ENCODE measurements at places on chromosomes 2 and 18. TPM values are rescaled to one million over a fixed set of nuclear protein-coding genes. Genes with fewer than 3 reads are reported as not detected.

- no peaks in the 10 kb centered on the region for H3K27me3 ChIP-seq
- no peak overlapping the region for H3K27ac ChIP-seq
- no peaks in the 10 kb centered on the region for H3K36me3 ChIP-seq
- no peak for DNase-seq
Measured at GRCh38 chr2:31567679-31568078, 13.1 kb downstream of the SRD5A2 start.

Gene WDSUB1
- polyA plus RNA-seq = 13.7 TPM

Gene ICOS
- 0.42 TPM for polyA plus RNA-seq

GRCh38 chr2:105287692-105288091, 41.8 kb downstream of the TGFBRAP1 start:
- no peak overlapping the region for H3K4me3 ChIP-seq
- no peaks in the 10 kb centered on the region for H3K4me1 ChIP-seq
- DNase-seq = peak; percentile 7
- no peak overlapping the region for H3K27ac ChIP-seq

GRCh38 chr2:172928756-172929155, 146.9 kb upstream of the MAP3K20 start:
- H3K36me3 ChIP-seq = no peaks in the 10 kb centered on the region
- H3K4me1 ChIP-seq = peaks cover 5% of the 10 kb centered on the region
- H3K27me3 ChIP-seq = no peaks in the 10 kb centered on the region
- no peak overlapping the region for H3K4me3 ChIP-seq
- H3K27ac ChIP-seq = no peak overlapping the region

GRCh38 chr2:78564666-78565065, 460.8 kb upstream of the REG3G start:
- no peak overlapping the region for H3K4me3 ChIP-seq
- H3K27ac ChIP-seq = no peak overlapping the region
- no peaks in the 10 kb centered on the region for H3K36me3 ChIP-seq

DNA sequence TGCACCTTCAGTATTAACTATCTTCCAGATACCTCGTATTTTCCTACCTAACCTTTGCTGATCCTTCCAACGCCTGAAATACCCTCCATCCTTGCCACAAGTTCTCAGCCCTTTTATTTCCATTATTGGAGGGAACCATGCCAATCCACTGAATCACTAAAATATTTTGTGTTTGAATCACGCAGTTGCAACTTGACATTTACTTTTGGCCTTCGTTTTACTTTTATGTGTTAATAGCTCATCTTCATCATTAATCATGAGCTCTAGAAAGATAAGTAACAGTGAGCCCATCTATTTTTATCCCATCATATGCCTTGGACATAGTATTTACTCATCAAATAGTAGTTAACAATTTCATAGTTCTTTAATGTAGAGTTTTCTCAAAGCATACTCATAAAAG, 463.2 kb downstream of the THSD7B start:
- no peak overlapping the region for H3K4me3 ChIP-seq
- no peaks in the 10 kb centered on the region for H3K4me1 ChIP-seq
- DNase-seq = no peak
- H3K27ac ChIP-seq = no peak overlapping the region

GRCh38 chr2:241083091-241083415, 19.0 kb downstream of the MTERF4 start:
- H3K4me1 ChIP-seq = no peaks in the 10 kb centered on the region
- H3K27me3 ChIP-seq = no peaks in the 10 kb centered on the region
- H3K27ac ChIP-seq = no peak overlapping the region
- no peak for DNase-seq
- no peak overlapping the region for H3K4me3 ChIP-seq

DNA sequence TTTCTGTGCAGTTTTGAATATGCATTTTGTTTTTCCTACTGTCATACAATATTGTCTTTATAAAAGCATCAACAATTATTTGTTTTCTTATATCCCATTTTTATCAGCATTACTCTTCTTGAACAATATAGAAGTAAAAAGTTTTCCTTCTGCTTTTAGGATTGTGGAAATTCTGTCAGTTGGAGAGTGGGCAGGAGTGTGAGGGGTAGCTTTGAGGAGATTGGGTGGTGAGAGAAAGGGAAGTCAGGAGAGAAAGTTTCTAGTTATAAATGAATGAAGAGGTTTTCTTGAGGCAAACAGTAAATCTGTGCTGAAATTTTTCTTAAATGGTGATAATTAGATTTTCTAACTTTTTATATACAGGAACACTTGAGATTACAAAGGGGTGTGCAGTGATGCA, 151.7 kb upstream of the NOSTRIN start:
- no peak for DNase-seq
- no peaks in the 10 kb centered on the region for H3K27me3 ChIP-seq
- H3K4me3 ChIP-seq = no peak overlapping the region
- peaks cover 26% of the 10 kb centered on the region for H3K4me1 ChIP-seq
- no peak overlapping the region for H3K27ac ChIP-seq

Measured in large intestine (tissue), 12 donors.